ENCODE measurements at places on chromosomes 5 and 9. TPM values are rescaled to one million over a fixed set of nuclear protein-coding genes. Genes with fewer than 3 reads are reported as not detected.

GRCh38 chr5:176579323-176579722 is 30.2 kb downstream of the CDHR2 start:
- DNase-seq: no peak
- H3K27me3 ChIP-seq: no peaks in the 10 kb centered on the region
- H3K4me3 ChIP-seq: no peak overlapping the region
- H3K36me3 ChIP-seq: no peaks in the 10 kb centered on the region

GRCh38 chr9:121445986-121446385 is 53.7 kb downstream of the GGTA1 start:
- H3K27ac ChIP-seq: no peak overlapping the region
- H3K36me3 ChIP-seq: no peaks in the 10 kb centered on the region
- H3K27me3 ChIP-seq: peaks cover 42% of the 10 kb centered on the region
- H3K4me3 ChIP-seq: no peak overlapping the region

DNA sequence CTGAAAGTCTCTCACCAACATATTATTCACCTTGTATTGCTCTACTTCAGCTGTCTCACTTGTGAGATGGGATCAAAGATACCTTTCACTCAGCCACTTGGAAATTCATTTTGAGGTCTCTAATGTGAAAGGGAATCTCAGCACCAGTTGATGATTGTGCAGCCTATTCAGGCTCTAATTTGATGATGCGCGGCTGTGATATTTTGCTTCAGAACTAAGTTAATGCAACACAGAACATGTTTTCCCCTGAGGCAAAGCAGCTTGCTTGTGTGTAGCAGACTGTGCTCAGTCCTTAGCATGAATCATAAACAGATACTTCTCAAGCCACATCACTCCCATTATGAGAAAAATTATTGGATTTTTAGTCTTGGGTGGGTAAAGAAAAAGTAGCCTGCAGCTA is 378.8 kb downstream of the OSTF1 start:
- DNase-seq: no peak
- H3K27me3 ChIP-seq: peaks cover 10% of the 10 kb centered on the region
- H3K4me1 ChIP-seq: peaks cover 5% of the 10 kb centered on the region
- H3K4me3 ChIP-seq: no peak overlapping the region
- H3K27ac ChIP-seq: no peak overlapping the region

DNA sequence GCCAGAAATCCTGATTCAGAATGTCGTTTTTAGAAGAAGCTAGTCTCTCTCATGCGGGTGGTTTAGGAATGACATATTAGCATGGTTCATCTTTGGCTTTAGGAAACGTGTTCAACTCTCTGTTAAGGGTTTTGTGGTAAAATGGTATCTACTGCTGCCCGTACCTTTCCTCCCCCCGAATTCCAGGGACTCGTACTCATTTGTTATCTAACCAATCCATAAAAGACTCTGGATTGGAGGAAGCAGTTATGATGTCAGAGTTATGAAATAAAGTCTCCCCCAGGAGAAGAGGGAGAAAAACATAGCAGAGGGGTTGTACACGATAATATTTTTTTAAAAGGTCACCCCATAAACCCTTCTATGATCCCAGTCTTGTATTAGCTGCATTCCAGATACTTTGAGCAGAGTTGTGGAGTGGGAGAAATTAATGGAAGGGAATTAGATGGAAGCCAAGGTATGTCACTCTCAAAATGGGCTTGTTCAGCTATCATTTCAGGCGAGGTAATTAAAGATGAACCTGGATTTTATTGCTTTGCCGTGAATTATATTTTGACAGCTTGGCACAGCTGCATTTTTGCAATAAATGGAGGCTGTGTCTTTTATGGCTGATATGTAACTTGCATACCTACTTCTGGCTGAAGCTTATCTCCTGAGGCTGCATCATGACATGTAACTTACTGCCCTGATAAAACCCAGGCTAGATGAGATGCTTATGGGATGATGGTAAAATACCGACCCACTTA is 31.3 kb downstream of the RAI14 start:
- DNase-seq: no peak
- peak overlapping the region; percentile 23 for H3K4me3 ChIP-seq
- H3K36me3 ChIP-seq: peaks cover 24% of the 10 kb centered on the region

DNA sequence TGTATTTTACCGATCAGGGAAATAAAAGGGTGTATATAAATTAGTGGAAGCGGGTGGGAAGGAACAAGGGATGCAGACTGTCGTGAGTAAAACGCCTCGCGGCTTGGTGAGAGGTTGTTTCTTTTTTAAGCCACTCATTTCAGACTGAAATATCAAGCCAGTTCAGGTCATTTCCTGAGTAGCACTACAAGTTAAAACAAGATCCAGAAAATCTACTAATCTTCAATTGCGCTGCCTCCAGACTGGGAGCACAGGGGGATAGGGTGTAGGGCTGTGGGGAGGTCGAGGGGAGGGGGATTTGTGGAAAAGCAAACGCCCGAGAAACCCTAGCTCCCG is 140.8 kb downstream of the TSSK1B start:
- peak overlapping the region; percentile 87 for H3K4me3 ChIP-seq
- H3K27me3 ChIP-seq: peaks cover 44% of the 10 kb centered on the region
- H3K36me3 ChIP-seq: no peaks in the 10 kb centered on the region
- H3K4me1 ChIP-seq: peaks cover 29% of the 10 kb centered on the region
- no peak for DNase-seq
- H3K27ac ChIP-seq: peak overlapping the region; percentile 84

DNA sequence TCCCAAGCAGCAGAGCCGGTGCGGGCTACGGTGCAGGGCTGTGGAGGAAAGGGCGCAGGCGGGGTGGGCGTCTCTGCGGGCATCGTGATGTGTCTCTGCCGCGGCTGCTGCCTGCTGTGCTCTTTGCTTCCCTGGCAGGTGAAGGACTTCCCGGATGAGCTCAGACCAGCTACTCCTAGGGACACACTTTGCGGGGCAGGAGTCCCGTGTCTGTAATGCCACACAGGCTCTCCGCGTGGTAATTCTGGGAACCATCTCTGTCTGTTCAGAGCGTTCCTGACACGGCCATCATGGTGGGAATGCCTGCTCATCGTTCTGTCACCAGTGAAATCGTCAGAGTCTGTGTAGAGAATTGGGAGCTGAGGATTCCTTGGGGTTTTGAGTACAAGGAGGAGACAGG is 235.5 kb downstream of the FANCC start:
- H3K27me3 ChIP-seq: no peaks in the 10 kb centered on the region
- peak overlapping the region; percentile 58 for H3K27ac ChIP-seq
- no peak overlapping the region for H3K4me3 ChIP-seq
- peaks cover 56% of the 10 kb centered on the region for H3K36me3 ChIP-seq
- no peak for DNase-seq

The PPP3R2 gene
- 0.22 TPM for total RNA-seq

The SLC46A2 gene
- total RNA-seq: 0.14 TPM

The SEMA6A gene
- 84.2 TPM for total RNA-seq

The CYSTM1 gene
- 49.9 TPM for total RNA-seq

All from type B pancreatic cell (in vitro differentiated cells).